EH (cell line): ENCODE measurements at places on chromosomes 7 and 10.
A peak's percentile ranks its signal among the peaks of the same experiment; 100 is the strongest.

GRCh38 chr7:139455789-139456188 lies 27.7 kb downstream of the KLRG2 start:
- no peak for DNase-seq

DNA sequence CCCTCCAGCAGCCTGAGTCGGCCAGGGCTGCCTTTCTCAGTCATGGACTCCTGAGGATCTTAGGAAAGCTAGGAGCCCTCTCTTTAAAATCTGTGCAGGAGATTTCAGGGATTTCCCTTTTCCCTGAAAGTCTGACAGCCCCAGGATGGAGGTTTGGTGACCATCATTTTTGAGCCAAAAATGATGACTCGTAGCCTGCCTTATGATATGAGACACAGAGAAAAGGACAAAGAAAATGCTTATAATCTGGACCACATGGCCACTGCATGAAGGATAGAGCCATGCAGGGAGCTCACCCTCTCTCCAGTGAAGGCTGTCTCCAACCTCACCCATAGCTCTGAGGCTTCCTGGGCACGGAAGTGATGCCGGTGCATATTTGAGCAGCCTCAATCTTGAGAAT lies 106.6 kb upstream of the CHST15 start:
- DNase-seq = peak; percentile 27

GRCh38 chr7:131241386-131241785 lies 86.3 kb upstream of the MKLN1 start:
- DNase-seq = no peak

DNA sequence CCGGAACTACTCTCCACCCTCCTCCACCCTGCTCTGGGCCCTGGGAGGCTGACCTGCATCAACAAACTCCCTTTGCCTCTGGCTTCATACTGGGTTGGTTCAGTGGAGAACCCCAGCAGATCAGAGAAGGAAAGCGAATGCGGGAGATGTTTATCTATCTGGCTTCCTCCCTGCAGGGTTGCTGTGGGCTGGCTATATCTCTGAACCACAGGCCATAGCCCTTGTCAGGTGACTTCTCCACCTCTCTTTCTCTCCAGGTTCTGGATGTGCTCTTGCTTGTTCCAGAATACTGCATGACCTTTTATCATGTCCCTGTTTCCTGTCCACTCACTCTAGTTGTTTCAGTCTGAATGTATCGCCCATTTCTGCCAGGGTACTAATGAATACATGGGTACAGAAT lies 51.7 kb upstream of the IFRD1 start:
- DNase-seq = no peak

DNA sequence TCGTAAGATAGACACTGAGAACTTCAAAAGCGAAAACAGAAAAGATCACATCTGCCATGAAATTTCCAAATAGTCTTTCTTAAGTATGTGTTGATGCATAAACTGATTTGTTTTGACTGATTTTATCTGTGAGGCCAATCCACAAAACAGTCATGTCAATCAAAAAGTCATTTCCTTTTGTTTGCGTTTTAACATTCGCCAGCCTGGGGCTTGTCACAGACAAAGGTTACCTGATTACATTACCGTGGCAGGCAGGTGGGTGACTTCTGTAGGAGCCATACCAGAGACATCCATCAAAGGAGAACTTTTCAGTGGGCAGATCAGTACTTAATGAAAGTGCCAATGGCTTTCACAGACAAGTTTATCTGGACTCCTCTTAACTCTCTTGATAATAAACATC lies 45.5 kb upstream of the BET1 start:
- DNase-seq = no peak

- DNase-seq = peak; percentile 77
Measured at GRCh38 chr7:20330239-20330927, at the start of gene ITGB8. ITGB8 (plus strand) TSS chr7:20330900; CDS start chr7:20331807, 907 bp downstream.

- DNase-seq = no peak
Measured at GRCh38 chr7:98748090-98748489, 121.7 kb downstream of the TMEM130 start.

GRCh38 chr7:64610997-64611396 lies 48.1 kb upstream of the ZNF680 start:
- no peak for DNase-seq

DNA sequence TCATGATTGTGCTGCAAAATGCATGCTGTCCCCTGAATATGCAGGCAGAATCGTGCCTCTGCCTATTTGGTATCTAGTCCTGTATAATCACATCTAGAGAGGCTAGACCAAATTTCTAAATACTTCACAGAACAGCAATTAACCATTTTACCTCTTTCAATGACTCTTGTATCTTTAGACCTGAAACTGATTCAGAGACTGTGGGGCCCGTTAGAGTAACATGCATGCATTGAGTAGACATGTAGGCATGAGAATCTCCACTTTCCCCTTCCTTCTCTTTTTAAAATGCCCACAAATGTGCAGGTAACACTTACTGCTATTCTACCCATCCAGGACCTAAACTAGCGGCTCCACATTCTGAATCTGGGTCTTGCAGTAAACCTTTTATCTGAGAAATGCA lies 8.8 kb downstream of the ZNF92 start:
- no peak for DNase-seq

DNA sequence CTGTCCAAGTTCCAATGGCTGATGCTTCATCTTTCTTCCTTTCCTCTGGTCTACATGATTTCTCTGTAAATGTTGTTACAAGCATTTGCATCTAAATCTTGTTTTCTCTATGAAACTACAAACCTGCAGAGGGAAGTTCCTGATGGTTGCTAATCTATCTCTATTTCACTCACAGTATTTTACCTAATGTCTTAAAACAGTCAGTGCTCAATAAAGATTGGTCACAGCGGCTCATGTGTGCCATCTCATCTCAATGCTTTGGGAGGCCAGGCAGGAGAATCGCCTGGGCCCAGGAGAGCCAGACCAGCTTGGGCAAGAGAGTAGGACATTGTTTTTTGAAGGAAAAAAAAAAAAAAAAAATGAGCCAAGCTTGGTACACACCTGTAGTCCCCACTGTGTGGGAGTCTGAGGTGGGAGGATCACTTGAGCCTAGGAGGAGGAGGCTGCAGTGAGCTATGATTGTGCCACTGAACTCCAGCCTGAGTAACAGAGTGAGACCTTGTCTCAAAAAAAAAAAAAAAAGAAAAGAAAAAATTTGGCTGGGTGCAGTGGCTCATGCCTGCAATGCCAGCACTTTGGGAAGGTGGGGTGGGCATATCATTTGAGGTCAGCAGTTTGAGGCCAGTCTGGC lies 71.3 kb upstream of the ARMC3 start:
- DNase-seq = no peak

DNA sequence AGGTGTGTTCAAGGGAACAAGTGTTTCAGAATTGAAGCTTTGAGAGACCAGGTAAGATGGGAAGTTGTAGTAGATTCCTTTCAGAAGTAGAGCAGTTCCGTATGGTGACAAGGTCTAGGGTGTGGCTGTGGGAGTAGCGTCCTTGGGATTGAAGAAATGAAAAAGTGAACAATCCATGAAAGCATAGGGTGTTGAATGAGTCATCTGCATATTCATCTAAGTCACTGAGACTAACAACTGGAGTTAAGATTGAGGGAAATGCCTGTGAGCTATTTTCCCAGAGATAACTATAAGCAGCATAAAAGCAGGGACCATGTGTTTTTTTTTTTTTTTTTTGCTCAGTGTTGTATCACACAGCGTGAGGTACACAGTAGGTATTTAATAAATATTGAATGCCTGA lies 134.8 kb downstream of the PHTF2 start:
- peak; percentile 76 for DNase-seq

- no peak for DNase-seq
Measured at GRCh38 chr10:78688901-78689583, 379.7 kb upstream of the ZMIZ1 start.

DNA sequence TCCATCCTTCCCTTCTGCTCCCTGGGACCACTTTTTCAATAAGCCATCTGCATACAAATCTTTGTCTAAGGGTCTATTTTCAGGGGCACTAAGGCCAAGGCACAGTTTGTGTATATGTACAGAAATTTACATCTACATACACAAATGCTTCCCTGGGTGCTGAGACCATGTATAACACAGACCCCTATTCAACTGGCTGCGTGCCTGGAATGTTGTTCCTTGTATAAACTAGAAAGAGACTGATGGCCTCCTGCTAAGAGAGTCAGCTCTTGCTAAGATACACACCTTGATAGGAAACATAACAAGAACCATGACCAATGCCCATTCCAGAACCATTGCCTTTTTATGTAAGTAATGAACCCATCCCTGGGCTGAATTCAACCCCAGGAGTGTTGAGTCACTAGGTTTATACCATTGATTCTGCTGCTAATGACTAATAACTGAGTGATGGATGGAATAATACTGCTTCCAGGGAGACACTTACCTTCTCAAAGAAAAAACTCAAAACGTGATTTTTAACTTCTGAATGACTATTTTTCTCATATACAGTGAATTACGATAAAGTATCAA lies 290.7 kb downstream of the FGFR2 start:
- no peak for DNase-seq

- DNase-seq = no peak
Measured at GRCh38 chr7:95693551-95694333, 78.6 kb upstream of the DYNC1I1 start.
